ENCODE measurements at places on chromosomes 2 and 18.
A peak's percentile ranks its signal among the peaks of the same experiment; 100 is the strongest.

DNA sequence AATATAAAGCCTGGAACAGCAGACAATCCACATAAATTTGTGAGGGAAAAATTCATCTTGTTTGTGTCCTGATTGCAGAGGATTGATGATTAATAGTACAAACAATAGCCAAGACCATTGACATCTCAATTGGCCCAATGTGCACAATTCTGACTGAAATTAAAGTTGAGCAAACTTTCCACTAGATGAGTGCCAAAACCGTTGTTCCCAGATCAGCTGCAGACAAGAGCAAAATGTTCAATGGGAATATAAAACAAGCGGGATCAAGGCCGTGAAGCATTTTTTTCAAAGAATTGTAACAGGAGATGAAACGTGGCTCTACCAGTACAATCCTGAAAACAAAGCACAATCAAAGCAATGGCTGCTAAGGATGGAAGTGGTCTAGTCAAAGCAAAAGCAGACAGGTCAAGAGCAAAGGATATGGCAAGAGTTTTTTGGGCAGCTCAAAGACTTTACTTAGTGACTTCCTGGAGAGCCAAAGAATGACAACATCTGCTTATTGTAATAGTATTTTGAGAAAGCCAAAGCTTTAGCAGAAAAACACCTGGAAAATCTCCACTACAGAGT lies 55.9 kb upstream of the KIF5C start:
- no peak for DNase-seq

- DNase-seq = peak; percentile 11
Measured at GRCh38 chr2:18356676-18357075, 203.8 kb downstream of the RDH14 start.

GRCh38 chr18:55380589-55380988 lies 207.4 kb downstream of the TCF4 start:
- no peak for DNase-seq

DNA sequence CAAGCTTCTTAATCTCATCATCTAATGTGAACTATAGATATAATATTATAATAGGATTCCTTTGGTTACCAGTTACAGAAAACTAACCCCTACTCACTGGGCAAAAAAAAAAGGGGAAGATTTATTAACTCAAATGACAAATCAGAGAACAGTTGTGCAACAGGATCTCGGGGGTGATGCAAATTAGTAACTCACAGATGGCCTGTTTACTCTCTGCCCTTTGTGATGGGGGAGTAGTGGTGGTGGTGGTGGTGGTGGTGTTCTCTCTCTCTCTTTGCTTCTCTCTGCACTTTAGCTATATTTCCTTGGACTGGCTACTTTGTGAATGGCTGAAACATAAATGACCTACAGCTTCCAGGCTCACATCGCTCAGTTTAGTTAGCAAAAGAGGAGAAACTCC lies 59.0 kb downstream of the TMEM247 start:
- DNase-seq = peak; percentile 60

- DNase-seq = no peak
Measured at GRCh38 chr2:190159453-190159852, 96.9 kb upstream of the MSTN start.

DNA sequence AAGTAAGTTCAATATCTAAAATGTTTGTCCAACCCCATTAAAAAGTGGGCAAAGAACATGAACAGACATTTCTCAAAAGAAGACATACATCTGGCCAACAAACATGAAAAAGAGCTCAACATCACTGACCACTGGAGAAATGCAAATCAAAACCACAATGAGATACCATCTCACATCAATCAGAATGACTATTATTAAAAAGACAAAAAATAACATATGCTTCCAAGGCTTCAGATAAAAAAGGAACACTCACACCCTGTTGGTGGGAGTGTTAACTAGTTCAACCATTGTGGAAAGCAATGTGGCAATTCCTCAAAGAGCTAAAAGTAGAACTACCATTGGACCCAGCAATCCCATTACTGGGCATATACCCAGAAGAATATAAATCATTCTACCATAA lies 931.1 kb downstream of the LRP1B start:
- no peak for DNase-seq

DNA sequence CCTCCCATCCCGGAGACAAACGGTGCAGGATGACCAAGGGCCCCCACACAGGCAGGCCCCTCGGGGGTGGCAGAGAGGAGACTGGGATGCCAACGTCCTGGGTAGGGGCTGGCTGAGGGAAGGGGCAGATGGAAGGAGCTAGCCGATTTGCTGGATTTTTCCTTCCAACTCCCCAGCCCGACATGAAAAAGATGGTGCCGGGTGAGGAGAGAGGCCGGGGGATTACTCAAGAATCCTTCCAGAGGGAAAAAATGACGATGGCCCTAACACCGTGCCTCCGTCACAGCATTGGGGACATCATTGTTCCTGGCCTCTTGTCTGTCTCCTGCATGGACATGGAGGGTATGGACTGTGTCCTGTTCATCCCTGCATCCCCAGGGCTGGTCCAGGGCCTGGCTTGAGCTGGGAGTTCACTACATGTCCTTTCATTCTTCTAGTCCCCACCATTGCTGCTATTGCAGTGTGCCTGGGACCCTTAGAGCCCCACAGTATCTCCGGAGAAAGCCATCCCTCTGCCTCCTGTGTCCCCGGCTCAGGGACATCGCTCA lies 217.7 kb downstream of the TNS1 start:
- DNase-seq = no peak

GRCh38 chr2:170118641-170119040 lies 59.3 kb upstream of the MYO3B start:
- DNase-seq = no peak

DNA sequence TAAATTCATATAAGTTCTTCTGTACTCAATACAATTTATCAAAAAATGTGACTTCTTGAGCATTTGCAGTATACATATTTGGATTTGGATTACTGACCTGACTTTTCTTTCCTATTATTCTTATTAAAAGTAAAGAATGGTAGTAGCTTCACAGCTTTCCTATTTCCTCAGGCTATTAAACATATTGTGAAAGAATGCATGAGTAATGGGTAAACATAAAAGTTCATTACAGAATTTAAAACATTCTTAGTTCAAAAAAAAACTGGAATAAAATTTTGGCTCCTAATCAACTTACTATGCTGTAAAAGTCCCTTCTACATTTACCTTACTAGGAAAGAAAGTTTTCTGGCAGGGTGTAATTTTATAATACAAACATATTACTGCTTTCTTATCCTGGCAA lies 27.3 kb upstream of the C2orf66 start:
- peak; percentile 49 for DNase-seq

DNA sequence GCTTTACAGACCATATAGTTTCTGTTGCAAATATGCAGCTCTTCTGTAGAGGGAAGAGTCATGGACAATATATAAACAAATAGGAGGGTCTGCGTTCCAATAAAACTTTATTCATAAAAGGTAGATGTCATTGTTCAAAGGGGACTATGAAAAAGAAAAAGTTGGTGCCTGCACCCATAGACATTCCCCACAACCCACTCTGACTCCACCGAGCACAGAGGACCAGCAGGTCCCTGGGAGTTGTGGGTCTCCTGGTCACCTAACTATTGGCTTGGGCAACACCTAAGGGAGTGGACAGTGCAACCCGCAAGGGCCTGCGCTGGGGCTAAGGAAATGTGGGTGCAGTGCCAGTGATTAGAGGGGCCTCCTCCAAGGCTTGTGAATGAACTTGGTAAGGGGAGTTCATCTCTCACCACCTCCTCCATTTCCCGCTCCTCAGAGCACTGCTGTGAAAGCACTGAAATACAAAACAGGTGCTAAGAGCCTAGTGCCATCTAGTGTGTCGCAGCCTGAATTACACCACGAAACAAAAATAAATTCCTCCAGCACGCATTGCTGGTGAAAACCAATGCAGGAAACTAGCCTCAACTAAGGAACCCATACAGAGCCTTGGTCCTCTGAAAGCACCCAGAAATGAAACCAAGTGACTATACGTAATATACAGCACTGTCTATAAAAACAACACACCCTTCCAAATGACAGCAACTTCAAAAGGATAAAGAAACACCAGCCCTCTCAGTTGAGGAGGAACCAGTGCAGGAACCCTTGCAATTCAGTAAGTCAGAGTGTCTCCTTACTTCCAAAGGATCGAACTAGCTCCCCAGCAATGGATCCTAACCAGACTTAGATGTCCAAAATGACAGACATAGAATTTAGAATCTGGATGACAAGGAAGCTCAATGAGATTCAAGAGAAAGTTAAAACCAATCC lies 166.6 kb downstream of the RNF144A start:
- DNase-seq = no peak

DNA sequence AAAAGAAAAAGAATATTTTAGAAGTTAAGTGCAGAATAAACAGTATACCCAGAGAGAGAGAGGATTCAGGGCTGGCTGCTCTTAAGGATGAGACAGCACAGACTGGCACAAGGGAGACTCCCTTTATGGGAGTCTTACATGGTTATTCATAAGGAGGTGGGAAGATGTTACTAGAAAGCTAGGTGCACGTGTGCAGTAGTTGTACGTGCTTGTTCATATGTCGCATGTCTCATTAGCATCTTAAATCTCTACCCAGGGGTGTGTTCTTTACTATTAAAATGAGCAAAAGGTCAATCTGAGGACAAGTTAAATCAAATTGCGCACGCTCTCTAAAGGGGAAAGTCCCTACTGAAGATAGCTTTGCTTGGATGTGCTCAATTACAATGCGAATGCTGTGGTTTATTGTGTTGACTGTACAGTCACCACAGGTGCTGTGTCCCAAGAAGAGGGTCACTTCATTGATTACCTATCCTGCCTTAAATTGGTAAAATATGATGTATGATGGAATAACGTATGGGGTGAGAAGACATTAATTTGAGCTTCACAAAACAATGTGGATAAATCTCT lies 368.0 kb upstream of the SPHKAP start:
- no peak for DNase-seq

- DNase-seq = no peak
Measured at GRCh38 chr2:173823543-173823939, 141.6 kb downstream of the SP3 start.

DNA sequence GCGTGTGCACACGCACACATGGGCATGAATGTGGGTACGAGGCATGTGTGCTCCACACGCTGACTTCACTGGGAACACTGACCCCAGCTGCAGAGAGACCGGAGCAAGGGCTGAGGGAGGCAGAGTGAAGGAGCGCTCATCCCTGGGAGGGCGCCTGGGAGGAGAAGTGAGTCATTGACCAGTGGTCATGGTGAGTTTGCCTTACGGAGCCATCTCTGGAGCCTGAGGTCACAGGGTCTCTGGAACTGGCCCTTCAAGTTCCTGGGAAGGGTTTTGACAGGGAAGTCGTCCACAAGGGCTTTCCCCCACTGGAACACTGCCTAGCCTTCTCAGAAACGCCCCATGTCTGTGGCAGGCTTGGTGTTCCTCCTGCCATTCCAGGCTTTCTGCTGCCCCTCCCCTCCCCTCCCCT lies 14.3 kb upstream of the TMEM185B start:
- DNase-seq = peak; percentile 90

Data from HCEC 1CT (cell line).